Motor neuron (in vitro differentiated cells): ENCODE measurements at places on chromosomes 5 and 9. TPM values are rescaled to one million over a fixed set of nuclear protein-coding genes. Genes with fewer than 3 reads are reported as not detected.
A peak's percentile ranks its signal among the peaks of the same experiment; 100 is the strongest.

- ATAC-seq = no peak
Measured at GRCh38 chr5:127919006-127919796, 164.4 kb upstream of the SLC12A2 start.

GRCh38 chr9:120587328-120587727, 7.4 kb upstream of the CDK5RAP2 start:
- ATAC-seq = peak; percentile 62

- no peak for ATAC-seq
Measured at GRCh38 chr5:142242272-142242671, 82.5 kb downstream of the SPRY4 start.

WNT8A gene
- not detected in 2 replicates for total RNA-seq

- ATAC-seq = no peak
Measured at GRCh38 chr9:38337706-38338264, 54.7 kb upstream of the ALDH1B1 start.

- no peak for ATAC-seq
Measured at GRCh38 chr5:81751836-81752643, 1.1 kb upstream of the SSBP2 start.

GRCh38 chr5:125551246-125551645, 804.8 kb upstream of the ZNF608 start:
- ATAC-seq = no peak

- ATAC-seq = no peak
Measured at GRCh38 chr5:82339792-82340191, 61.6 kb upstream of the RPS23 start.

GOLM1 gene
- total RNA-seq = 341 and 389 TPM in 2 replicates

DNA sequence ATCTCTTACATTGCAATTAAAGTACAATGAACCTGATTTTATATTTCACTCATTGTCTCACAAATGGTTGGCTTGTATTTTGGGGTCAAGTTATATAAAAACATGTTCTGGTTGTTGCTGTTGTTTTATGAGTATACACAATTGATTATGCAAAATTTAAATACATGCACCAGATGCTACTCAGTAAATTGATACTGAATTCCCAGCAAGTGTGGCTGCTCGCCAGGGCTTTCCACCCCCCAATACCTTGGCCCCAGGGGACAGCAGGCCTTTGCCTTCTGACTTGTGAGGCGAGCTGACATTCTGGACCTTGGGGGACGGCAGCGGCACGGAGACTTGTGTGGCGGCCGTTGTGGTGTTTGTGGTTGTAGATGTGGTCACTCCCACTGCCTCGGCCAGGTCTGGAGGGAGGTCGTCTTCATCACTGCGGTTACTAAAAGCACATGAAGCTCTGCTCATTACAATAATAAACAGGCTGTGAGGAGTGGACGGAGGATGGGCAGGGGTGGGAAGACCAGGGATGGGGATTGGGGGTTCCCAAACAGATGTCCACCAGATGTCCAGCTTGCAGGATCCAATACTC, 27.0 kb upstream of the FRRS1L start:
- no peak for ATAC-seq

CSF1R gene
- total RNA-seq = 0.14 and 0.42 TPM in 2 replicates

GRCh38 chr9:130143279-130143893, 28.8 kb upstream of the NCS1 start:
- ATAC-seq = peak; percentile 47

MRPS2 gene
- total RNA-seq = 23.9 and 27.8 TPM in 2 replicates

DMRT2 gene
- 57.3 and 66.4 TPM in 2 replicates for total RNA-seq

DNA sequence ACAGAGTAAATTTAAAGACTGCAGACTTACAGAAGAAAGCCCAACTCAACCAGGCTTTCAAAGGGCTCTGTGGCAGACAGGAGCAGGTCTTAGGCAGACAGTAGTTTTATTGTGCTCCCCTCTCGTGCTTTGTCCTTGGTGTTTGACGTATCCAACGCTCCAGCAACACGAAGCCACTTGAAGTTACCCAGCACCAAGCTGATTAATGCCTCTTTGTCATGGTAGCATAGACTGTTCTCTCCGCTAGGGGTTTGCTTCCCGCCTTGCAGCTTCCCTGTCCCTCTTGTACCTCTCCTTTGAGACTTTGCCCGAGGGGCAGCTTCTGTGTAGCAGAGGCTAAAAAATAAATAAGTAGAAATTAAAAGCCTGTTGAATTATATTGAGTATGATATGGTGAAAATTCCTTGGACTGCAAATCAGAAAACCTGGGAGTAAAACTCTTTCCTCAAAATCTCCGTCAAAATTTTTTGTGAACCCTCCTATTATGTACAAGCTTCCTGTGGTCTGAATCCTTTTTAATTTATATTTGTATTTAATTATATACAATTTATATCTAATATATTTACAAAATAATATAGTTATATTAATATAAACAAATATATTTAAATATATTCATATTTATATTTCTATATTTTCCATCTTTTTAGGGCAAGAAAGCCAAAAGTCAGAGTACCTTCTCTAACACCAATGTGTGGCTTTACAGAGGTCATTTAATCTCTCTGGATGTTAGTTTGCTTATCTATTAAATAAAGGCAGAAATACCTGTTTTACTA, 405.4 kb downstream of the DMAC1 start:
- peak; percentile 64 for ATAC-seq

IFNK gene
- 0.78 and 2.6 TPM in 2 replicates for total RNA-seq

GRCh38 chr9:82108474-82108873, 119.9 kb downstream of the SPATA31D1 start:
- no peak for ATAC-seq

PRR7 gene
- 3.7 and 3.8 TPM in 2 replicates for total RNA-seq

DNA sequence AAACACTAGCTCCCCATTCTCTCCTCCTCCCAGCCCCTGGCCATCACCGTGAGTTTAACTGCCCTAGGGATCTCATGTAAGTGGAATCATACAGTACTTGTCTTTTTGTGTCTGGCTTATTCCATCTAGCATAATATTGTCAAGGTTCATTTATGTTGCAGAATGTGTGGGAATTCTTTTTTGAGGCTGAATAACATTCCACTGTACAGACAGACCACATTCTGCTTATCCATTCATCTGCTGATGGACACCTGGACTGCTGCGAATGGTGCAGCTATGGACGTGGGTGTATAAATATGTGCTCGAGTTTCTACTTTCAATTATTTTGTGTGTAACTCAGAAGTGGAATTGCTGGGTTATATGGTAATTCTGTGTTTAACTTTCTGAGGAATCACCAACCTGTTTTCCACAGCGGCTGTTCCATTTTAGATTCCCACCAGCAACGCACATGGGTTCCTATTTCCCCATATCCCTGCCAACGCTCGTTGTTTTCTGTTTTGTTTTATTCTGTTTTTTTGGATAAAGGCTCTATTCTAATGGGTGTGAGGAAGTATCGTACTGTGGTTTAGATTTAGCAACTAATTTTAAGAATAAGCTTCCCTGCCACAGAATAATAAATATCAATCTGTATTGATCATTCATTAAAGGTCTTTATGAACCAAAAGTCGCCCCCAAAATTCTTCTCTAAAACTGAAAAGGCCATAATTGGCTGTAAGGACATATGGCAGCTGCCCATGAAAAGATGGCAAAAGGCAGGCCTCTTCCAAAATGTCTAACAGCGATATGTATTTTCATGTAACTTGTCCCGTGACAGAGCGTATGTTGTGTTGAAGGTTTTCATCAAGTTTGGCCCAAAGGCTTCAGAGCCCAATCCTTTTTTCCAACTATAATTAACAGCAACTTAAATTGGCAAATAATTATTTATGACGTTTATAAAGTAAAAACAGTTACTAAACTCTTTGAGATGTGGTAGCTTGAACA, 70.3 kb downstream of the DAP start:
- no peak for ATAC-seq

NSA2 gene
- total RNA-seq = 125 and 137 TPM in 2 replicates

DNA sequence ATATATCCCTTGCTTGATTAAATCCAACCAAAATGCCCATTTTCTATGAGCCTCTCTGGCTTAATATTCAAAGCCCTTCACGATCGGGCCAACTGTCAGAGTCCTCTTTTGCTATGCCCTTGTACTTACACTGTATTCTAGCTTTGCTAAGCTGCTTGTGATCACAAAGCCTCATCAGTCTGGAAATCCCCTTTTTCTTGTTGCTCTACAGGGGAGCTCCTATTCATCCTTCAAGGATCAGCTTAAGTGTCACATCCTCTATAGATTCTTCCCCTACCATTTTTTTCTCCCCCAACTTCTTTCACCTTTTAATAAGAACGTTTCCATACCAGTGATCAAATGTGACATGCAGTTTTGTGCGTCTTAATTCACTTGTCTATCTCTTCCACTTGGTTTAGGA, 450.4 kb upstream of the CHD1 start:
- ATAC-seq = no peak

GRCh38 chr9:14345354-14346230, 31.7 kb upstream of the NFIB start:
- no peak for ATAC-seq

FREM1 gene
- total RNA-seq = 0.38 and 0.42 TPM in 2 replicates

GRCh38 chr5:6492934-6493333, 44.3 kb downstream of the UBE2QL1 start:
- ATAC-seq = no peak

GRCh38 chr5:82351754-82352145, 73.6 kb upstream of the RPS23 start:
- ATAC-seq = peak; percentile 89

GRCh38 chr9:16406526-16407225, 463.8 kb downstream of the BNC2 start:
- ATAC-seq = no peak

DNA sequence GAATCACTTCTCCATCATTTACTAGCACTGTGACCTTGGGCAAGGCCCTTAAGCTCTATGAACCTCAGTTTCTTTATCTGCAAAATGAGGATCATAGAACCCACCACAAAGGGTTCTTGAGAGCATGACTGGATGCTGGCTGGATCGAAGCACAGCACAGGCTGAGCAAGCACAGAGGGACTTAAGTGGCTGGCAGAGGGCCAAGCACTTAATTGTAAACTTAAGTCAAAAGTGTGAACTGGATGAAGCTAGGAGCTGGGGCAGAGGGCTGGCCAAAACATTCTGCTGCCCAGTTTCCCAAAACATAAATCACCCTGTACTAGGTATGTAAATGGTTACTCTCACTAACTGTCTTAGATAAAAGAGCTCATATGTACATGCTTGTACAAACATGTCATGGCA, 112.3 kb upstream of the WWC1 start:
- peak; percentile 71 for ATAC-seq

RANBP17 gene
- 27.7 and 39.1 TPM in 2 replicates for total RNA-seq

C9orf85 gene
- 21.9 and 24.9 TPM in 2 replicates for total RNA-seq
